ENCODE measurements at places on chromosomes 7 and 10.

- DNase-seq, result no peak
Measured at GRCh38 chr7:106279425-106280197, 5.2 kb downstream of the NAMPT start.

DNA sequence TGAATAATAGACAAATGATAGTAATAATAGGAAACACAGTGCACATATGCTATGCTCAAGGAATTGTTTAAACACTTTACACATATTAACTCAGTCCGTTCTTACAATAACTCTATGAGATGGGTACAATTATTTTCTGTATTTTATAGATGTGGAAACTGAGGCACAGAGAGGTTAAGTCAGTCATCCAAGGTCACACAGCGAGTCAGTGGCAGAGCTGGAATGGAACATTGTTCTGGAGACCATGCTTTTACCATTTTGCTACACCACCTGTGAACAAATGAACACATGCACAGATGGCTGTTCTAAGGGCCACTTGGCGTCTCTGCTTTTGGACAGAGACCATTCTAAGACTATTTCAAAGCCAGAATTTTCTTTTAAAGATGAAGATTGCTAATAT lies 26.9 kb upstream of the MTPN start:
- no peak for DNase-seq

DNA sequence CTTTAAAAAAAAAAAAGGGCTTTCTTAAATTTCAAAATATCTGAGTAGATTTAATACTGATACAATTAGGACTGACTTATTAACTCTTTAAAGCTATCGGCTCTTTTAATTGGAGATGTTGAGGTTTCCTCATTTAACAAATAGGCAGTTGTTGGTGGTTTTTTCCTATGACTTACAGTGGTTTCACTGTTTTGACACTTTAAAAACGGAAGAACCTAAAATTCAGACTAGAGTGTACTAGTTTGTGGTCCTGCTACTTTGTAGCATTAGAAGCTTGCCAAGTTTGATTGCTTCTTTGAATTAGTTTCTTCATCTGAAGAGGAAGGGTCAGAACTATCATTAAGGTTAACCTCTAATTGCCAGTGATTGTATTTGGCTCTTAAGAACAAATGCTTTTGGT lies 27.7 kb downstream of the CUL1 start:
- DNase-seq, result no peak

DNA sequence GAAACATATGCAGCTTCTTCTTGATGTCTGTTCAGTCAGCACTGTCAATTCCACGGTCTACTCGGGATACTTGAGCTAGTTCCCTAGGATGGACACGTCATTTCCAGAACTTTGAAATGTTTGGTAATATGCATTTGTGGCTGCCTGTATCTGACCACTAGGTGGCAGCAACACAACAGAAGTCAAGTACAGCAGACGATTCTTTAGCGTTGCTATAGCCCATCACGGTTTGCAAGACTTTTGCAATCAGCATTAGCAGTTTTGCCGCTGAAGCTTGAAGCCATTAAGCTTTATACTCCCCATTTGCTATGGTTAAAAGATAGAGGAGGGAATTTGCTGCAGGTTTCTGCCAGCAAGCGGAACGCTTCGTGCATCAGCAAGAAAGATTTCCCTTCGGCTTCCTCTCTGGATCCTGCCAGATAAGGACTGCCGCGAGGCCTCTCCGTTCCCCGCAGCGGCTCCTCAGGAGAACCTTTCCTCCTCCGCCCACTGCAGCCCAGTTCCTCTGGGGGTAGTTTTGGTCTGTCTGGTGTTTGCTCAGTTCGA lies 63.5 kb downstream of the ABCC2 start:
- peak; percentile 78 for DNase-seq

DNA sequence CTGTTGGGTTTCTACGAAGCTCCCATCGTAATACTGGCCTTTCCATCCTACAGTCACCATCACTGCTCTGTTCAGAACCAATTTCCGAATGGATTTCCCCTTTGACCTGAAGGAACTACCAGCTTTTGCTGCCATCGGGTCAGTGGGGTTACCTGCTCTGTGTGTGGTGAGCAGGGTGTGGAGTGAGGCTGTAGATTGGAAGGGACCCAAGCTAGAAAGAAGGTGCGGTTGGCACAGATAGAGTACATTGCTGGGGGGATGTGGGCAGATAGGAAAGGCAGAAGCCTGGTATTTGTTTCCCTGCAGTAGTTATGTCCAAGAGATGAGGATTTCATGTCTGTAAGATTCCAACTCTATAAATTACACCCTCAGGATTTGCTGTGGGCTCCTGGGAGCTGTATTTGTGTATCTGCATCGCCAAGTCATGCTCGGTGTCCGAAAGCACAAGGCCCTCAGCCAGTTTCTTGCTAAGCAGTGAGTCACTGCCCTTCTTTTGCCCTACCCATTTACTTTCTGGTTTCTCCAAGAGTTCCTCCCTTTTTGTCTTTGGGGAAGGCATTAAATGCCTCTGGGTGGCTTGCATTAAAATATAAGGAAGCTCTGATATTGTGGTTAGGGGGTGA lies 15.4 kb downstream of the CLCN1 start:
- peak; percentile 85 for DNase-seq

- DNase-seq, result no peak
Measured at GRCh38 chr10:22534849-22535604, 179.4 kb downstream of the PIP4K2A start.

DNA sequence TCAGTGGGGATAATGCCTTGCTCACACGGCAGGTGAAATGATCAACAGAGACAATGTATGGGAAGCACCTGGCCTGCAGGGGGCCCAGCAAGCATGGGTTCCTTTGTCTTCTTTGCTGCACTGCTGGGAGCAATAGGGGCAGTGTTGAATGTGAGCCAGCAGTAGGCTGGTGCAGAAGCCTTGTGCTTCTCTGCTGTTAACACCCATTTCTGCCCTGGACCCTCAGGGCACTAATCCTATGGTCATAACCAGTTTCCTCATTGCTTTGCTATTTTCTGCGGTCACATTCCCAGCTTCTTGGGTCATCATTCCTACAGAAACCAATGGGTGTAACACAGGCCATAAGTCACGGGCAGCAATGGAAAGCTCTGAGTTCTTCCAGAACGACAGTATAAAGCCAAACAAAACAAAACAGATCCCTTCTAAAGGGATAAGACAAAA lies 10.9 kb upstream of the LGI1 start:
- DNase-seq, result peak; percentile 96

DNA sequence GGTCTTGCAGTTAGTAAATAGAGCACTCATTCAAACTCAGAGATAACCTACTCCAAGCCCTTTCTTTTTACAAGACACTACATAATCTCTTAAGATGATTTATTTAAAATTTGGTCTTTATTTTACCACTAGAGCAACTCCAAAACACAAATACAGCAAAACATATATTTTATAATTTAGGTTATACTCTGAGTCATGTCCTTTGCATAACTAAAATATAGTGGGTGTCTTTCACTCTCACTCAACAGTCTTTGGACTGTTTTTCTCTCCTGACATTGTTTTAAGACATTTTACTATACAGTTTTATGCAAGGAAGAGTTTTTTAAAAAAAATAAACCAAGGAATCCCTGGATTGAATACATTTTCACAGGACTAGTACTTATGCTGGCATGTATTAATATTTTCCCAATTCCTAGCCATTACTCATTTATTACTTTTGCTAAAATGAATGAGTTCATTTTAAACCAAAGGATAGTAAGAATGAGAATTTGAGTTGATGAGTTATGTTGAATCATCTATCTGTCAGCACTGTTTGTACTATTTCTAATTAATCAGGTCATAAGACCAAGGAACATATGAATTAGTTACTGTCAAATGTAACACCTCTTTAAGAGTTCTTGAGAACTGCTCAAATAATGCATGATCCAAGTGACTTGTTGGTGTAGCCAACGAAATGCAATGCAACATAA lies 303.1 kb upstream of the FZD1 start:
- no peak for DNase-seq

DNA sequence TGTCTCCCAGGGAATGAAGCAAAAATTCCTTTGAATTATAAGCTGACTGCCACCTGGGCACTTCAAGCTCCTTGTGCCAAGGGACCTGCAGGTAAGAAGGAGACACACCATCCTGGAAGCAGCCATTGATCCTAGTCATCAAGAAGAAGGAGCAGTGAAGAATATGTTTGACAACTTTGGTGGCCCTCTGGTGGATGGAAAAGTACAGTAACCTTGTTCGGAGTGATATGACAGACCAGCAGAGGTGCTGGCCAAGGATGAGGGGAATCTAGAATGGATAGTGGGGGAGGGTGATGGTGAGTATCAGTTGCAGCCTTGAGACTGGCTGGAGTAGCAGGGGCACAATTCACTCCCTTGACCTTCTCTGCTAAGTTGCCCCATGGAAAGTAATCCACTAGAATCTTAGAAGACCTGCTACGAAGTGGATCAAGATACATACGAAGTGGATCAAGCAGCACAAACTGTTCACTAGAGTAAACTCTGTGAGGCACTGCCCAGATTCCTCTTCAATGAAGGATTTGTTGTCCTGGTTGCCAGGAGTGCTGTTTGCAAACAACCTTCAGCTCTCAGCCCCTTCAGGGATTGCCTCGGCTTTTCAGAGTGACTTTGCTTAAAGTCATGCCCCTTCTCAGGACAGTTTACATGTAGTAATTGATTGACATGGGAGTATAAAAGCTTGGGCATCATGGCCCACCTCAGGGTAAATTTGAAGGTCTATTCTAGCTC lies 44.8 kb upstream of the ORC5 start:
- DNase-seq, result no peak

DNA sequence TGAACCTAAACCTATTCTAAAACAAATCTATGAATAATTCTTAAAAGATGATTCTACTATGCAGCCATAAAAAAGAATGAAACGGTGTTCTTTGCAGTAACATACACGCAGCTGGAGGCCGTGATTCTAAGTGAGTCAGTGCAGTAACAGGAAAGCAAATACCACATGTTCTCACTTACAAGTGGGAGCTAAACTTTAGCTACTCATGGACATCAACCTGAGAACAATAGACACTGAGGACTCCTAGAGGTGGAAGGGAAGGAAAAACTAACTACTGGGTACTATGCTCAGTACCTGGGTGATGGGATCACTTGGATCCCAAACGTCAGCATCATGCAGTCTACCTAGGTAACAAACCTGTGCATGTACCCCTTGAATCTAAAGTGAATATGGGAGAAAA lies 575.0 kb upstream of the MGMT start:
- DNase-seq, result no peak

DNA sequence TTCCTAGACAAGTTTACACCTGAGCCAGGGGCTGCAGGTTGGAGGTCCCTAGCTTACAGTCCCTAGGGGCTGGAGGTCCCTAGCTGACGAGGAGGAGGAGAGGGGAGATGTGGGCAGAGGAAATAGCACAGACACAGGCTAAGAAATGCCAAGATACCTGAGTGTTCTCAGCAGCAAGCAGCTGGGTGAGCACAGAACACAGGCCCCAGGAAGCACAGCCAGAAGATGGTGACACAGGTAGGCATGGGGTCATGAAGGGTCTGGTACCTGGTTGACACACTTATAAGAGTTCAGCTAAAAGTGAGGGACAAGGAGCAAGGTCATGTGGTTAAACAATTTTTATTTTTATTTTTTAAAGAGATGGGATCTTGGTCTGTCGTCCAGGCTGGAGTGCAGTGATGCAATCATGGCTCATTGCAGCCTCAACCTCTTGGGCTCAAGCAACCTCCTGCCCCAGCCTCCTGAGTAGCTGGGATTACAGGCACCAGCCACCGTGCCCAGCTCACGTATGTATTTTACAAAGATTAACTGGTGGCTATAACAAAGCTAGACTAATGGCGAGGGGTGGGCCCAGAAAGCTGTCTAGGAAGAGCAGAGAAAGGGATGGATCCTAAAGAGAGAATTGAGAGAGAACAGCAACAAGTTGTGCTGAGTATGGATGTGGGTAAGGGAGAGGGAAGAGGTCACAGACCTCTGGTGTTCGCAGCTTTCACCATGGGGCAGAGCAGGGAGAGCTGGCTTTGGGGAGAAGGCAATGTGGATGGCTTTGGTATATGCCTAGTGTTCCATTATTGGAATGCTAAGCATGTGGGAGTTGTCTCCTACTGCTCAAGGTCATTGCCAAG lies 140.3 kb upstream of the KLF14 start:
- DNase-seq, result no peak

GRCh38 chr10:69102440-69102839 lies 14.5 kb downstream of the SRGN start:
- no peak for DNase-seq

DNA sequence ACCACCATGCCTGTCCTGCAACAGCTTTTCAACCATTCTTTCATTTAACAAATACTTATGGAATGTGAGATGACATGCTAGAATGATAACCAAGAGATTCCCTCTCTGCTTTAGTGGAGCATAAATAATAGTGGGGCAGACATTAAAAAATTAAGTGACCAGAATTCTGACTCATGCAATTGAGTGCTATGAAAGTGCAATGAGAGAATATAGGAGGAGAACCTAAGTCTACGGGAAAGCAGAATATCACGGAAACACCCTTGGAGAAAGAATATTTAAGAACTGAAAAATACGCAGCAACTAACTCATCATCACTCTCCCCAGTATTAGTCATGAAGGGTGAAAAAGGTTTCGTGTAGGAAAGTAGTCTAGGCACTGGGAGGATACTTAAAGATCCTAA lies 7.1 kb downstream of the KIF5B start:
- no peak for DNase-seq

DNA sequence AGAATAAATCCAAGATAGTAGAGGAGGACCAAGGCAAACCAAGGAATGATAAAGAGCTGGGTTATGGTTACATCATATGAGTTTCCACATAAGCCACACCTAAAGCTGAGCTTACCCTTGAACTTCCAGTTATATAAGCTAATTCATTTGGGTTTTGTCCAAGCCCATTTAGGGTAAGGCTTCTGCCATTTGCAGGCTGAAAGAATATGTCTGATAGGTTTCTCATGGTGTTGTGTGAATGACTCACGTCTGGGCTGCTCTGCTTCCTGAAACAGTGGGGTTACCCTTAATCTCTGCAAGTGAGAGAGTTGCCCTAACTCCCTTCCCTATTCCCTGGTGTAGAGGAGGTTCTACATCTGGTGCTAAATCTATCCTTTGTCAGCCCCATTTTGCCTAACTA lies 60.8 kb downstream of the PTTG1IP2 start:
- DNase-seq, result peak; percentile 20

DNA sequence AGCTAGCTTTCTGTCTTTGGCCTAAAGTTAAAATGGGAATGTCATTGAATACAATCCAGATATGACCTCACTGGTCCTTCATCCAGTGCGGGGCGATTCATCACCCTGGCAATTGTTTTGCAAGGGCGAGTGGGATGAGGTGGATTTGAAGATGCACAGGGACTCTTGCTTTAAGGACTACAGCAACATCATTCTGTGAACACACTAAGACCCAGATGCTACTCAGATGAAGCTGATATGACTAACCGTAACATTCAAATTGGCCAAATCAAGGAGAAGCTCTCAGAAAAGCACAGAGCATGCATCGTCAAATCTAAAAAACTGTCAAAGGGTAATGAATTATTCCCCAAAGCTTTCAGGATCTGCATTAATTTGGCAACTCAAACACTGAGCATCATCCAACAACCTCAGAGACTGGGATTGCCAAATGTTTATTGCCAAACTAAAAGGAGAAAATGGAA lies 12.8 kb downstream of the CPA1 start:
- no peak for DNase-seq

- DNase-seq, result peak; percentile 89
Measured at GRCh38 chr10:11611248-11612020, at the start of gene USP6NL. Gene USP6NL, minus strand, starts transcription at chr10:11611650. Its CDS starts 14,016 bp downstream, at chr10:11597634.

- DNase-seq, result no peak
Measured at GRCh38 chr10:9635691-9636090, 1382.0 kb upstream of the CELF2 start.

- no peak for DNase-seq
Measured at GRCh38 chr7:137950967-137951366, 50.9 kb downstream of the CREB3L2 start.

Measured in RWPE1 (cell line).